Epithelial cell of proximal tubule (primary cell): ENCODE measurements at places on chromosomes 3 and 15.

DNA sequence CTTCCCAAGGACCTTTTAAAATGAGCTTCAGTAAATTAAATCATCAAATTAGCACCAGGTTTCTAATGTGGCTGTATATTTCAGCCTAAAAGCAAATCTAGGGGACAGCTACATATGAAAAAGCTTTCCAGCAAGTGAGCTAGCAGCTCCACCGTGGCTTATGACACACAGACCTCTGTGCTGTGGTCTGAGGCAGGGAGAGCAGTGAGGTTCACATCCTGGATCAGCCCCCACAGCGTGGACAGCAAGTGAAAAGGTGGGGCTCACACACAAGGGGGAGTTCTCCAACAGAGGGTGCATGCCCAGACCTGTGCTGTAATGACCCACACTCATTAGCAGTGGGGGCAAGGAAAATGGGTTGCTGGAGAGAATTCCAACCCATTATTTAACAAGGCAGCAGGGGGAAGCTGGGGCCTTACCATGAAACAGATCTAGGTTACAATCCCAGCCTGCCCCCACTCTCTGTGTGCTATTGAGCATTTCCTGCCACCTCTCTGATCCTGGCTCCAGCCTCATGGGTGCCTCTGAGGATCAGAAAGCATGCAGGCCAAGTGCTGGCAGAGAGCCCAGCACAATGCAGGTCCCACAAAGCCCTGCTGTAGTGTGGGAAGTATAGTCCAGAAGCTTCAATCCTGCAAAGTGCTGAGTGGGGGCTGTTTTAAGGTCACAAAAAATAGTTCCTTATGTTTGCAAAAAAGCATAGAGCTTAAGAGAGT, 48.2 kb downstream of the RASGRF1 start:
- no peak for DNase-seq

GRCh38 chr3:58484045-58484721, 7.7 kb upstream of the KCTD6 start:
- no peak for DNase-seq

- no peak for DNase-seq
These were observed 146.3 kb upstream of the VEPH1 start for GRCh38 chr3:157649511-157649910.

DNA sequence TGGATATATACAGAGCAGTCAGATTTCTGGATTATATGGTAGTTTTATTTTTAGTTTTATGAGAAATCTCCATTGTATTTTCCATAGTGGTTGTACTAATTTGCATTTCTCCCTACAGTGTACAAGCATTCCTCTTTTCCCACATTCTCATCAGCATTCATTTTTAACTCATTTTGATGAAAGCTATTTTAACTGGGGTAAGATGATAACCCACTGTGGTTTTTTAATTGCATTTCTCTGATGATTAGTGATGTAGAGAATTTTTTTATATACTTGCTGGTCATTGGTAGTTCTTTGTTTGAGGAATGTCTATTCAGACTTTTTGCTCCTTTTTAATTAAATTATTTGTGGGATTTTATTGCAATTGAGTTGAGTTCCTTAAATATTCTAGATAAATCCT, 903.6 kb downstream of the DIPK2A start:
- no peak for DNase-seq

DNA sequence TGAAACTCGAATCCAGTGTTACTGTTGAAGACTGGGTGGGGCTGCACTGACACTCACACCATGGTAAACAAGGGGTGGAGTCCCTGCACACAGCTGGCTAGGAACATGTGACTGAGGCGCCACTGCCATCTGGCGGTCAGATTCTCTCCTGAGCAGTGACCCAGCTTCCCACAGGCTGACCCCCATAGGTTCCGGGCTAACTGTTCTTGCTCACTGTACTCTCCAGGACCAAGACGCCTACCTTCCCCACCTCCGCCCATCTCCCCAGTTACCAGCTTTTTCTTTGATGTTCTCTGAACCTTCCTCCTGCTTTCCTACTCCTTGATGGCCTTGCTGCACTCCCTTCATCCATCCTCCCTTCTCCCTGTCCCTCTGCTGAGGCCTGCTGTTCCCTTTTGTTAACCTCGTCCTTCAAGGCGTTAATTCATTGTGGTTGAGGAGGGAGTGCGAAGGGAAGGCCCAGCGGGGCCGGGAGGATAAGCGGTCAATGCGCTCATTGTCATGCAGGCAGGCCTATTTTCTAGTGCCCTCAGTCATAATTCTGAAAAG, 115.2 kb downstream of the ATP8B4 start:
- no peak for DNase-seq

GRCh38 chr15:101448336-101448735, 41.2 kb downstream of the PCSK6 start:
- no peak for DNase-seq

DNA sequence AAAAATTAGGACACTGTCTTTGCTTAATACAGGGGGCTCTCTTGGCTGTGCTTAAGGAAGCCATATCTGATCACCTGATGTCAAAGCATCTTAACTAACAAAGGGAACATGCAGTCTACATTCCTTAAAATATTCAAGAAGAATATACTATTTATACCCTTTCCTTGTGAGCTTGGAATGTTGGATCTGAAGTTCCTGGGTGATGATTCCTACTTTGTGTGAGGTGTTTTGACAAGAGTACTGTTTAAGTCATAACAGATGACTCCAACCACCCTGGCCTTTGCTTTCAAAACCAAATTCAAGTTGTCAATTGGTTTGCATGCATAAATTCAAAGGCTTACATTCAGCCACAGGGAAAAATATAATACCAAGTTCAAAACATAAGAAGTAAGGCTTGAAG, 862.7 kb upstream of the SEMA6D start:
- DNase-seq, result no peak

DNA sequence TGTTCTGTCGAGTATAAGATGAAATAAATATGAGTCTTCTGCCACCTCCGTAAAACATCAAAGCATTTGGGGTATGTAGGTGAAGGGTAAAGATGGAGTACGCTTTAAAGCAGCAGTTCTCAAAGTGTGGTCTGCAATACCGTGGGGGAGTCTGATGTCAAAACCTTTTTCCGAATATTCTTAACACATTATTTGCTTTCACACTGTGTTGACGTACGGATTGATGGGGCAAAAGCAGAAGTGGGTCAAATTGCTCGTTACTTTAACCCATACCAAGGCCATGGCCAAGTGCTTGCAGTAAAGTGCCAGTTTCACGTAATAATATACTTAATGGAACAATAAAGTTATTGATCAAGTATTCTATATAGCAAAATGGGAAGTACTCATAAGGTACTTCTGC, 36.3 kb downstream of the PAK2 start:
- no peak for DNase-seq

- no peak for DNase-seq
These were observed 91.7 kb downstream of the FRMD4B start for GRCh38 chr3:69294014-69294766.

GRCh38 chr3:115877615-115877899, 254.2 kb downstream of the GAP43 start:
- DNase-seq, result no peak

DNA sequence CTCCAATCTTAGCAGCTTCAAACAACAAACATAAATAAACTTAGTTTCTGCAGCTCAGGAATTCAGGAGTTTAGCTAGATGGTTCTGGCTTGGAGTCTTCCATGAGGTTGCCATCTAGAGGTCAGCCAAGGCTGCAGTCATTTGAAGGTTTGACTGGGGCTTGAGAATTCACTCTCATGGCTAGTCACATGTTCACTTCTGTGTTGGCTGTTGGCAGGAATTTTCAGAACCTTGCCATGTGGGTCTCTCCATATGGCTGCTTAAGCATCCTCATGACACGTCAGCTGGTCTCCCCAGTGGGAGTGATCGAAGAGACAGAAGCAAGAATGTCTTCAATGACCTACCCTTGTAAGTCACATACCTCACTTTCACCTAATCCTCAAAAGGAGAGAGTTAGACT, 269.2 kb upstream of the CNTN3 start:
- DNase-seq, result no peak

- DNase-seq, result no peak
These were observed 549 bp downstream of the C3orf18 start for GRCh38 chr3:50567011-50567385.
